Mesangial cell (primary cell): ENCODE measurements at places on chromosomes 7 and 10. TPM values are rescaled to one million over a fixed set of nuclear protein-coding genes. Genes with fewer than 3 reads are reported as not detected.

The GNGT1 gene
- total RNA-seq = not detected in 2 replicates

The LRRC61 gene
- 21.7 and 40.2 TPM in 2 replicates for total RNA-seq

The PAOX gene
- total RNA-seq = 6.7 and 9.0 TPM in 2 replicates

The UCN3 gene
- not detected in 2 replicates for total RNA-seq

The PDE1C gene
- total RNA-seq = 2.8 and 3.6 TPM in 2 replicates

The ASZ1 gene
- not detected in 2 replicates for total RNA-seq

The ZNF853 gene
- total RNA-seq = 6.8 and 31.1 TPM in 2 replicates

The PSMA2 gene
- total RNA-seq = 36.4 and 72.8 TPM in 2 replicates

The MAGI2 gene
- 0.81 and 4.6 TPM in 2 replicates for total RNA-seq

The PRKG1 gene
- 0.49 and 2.4 TPM in 2 replicates for total RNA-seq

The CALML5 gene
- total RNA-seq = not detected in 2 replicates

The TCTN3 gene
- total RNA-seq = 35.2 TPM in 2 replicates

The CFAP43 gene
- 0.16 and 0.38 TPM in 2 replicates for total RNA-seq

The C10orf143 gene
- total RNA-seq = 0.49 and 1.6 TPM in 2 replicates

The RARRES2 gene
- total RNA-seq = 3.3 and 34.4 TPM in 2 replicates

The MDFIC gene
- 14.7 and 15.2 TPM in 2 replicates for total RNA-seq

The SHOC2 gene
- total RNA-seq = 16.3 and 17.7 TPM in 2 replicates

The MYO1G gene
- under 0.01 and 0.13 TPM in 2 replicates for total RNA-seq

The SPDYE2B gene
- not detected in 2 replicates for total RNA-seq

The SUN3 gene
- total RNA-seq = 0.51 TPM in 1 of 2 replicates, not detected in the other

The NPS gene
- not detected in 2 replicates for total RNA-seq

The HOXA5 gene
- 23.5 and 46.8 TPM in 2 replicates for total RNA-seq

The TUBB8 gene
- 0.25 and 0.33 TPM in 2 replicates for total RNA-seq

The STEAP2 gene
- total RNA-seq = 1.3 and 3.3 TPM in 2 replicates

The ASB4 gene
- under 0.01 and 0.13 TPM in 2 replicates for total RNA-seq
